ENCODE measurements at places on chromosomes 7 and 10. TPM values are rescaled to one million over a fixed set of nuclear protein-coding genes. Genes with fewer than 3 reads are reported as not detected.

The STEAP4 gene
- total RNA-seq = not detected

DNA sequence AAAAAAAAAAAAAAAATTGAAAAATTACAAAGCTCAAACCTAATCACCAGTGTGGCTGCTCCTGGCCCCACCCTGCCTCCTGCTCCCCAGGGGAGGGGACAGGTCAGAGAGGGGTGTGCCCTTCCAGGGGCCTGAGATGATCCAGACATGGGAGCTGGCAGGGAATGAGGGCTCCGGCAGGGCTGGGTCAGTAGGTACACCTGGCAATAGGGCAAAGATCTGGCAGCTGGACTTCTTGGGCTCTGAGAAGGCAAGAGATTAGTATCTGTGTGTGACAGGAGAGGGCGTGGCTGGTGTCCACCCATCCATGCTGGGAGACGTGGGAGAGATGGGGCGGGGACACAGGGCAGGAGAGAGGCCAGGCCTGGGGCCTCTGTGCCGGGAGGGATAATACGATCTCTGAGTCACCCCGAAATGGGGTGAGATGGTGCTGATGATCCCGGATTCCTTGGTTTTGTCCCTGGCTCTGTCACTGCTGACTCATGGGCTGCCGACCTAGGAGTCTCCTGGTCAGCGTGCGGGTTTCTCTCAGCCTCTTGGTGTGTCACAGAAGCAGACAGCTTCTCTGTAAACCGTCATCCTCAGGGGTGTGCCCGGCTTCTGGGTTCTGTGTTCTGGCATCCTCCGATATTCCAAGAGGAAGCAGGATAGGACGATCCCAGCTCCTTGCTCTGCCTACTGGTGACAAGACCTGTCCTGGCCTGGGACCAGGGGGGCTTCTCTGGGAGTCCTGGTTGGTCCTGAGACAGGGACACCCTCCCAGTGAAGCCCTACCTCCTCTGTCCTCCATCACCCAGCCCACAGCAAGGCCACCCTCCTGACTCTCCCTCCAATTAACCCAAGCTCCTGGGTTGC lies 8.2 kb upstream of the CLDN4 start:
- no peak overlapping the region for H3K4me3 ChIP-seq
- no peaks in the 10 kb centered on the region for H3K27me3 ChIP-seq
- peaks cover 16% of the 10 kb centered on the region for H3K4me1 ChIP-seq

The MRLN gene
- total RNA-seq = not detected

DNA sequence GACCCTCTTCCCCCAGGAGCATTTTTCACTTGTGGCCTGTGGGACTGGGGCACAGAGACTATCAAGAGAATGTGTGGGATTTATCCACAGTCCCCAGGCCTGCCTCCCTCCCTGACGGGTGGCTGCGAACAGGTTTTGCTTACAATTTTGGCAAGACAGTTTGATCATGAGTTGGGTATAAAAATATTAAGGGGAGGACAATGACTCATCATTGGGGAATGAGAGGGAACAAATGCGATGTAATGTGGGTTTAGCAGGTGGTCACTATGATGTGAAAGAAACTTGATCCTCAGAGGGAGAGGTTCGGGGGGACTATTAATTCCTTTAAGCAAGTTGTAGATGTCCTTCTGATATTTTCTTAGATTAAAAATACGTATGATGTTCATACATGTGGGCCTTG lies 52.2 kb downstream of the EMX2 start:
- H3K27ac ChIP-seq = no peak overlapping the region
- DNase-seq = no peak
- no peaks in the 10 kb centered on the region for H3K4me1 ChIP-seq
- H3K36me3 ChIP-seq = no peaks in the 10 kb centered on the region
- H3K27me3 ChIP-seq = no peaks in the 10 kb centered on the region
- H3K4me3 ChIP-seq = no peak overlapping the region

GRCh38 chr10:72567421-72567820 lies 58.5 kb downstream of the MICU1 start:
- H3K4me3 ChIP-seq = no peak overlapping the region
- H3K27ac ChIP-seq = no peak overlapping the region
- peaks cover 14% of the 10 kb centered on the region for H3K4me1 ChIP-seq
- no peaks in the 10 kb centered on the region for H3K27me3 ChIP-seq
- no peak for DNase-seq
- H3K36me3 ChIP-seq = peaks cover 6% of the 10 kb centered on the region

- no peaks in the 10 kb centered on the region for H3K27me3 ChIP-seq
- DNase-seq = no peak
- peaks cover 72% of the 10 kb centered on the region for H3K36me3 ChIP-seq
- H3K27ac ChIP-seq = peak overlapping the region; percentile 20
- no peak overlapping the region for H3K4me3 ChIP-seq
These were observed 6.0 kb downstream of the ALOX5 start for GRCh38 chr10:45379891-45380540.

Data from B cell (primary cell).